ENCODE measurements at places on chromosomes 5 and 9.

GRCh38 chr9:5286262-5286661 is 18.3 kb downstream of the RLN2 start:
- no peak for DNase-seq

GRCh38 chr5:55140908-55141665 is 18.9 kb upstream of the GPX8 start:
- no peak for DNase-seq

- DNase-seq, result no peak
Measured at GRCh38 chr9:18184401-18184800, 289.6 kb upstream of the ADAMTSL1 start.

DNA sequence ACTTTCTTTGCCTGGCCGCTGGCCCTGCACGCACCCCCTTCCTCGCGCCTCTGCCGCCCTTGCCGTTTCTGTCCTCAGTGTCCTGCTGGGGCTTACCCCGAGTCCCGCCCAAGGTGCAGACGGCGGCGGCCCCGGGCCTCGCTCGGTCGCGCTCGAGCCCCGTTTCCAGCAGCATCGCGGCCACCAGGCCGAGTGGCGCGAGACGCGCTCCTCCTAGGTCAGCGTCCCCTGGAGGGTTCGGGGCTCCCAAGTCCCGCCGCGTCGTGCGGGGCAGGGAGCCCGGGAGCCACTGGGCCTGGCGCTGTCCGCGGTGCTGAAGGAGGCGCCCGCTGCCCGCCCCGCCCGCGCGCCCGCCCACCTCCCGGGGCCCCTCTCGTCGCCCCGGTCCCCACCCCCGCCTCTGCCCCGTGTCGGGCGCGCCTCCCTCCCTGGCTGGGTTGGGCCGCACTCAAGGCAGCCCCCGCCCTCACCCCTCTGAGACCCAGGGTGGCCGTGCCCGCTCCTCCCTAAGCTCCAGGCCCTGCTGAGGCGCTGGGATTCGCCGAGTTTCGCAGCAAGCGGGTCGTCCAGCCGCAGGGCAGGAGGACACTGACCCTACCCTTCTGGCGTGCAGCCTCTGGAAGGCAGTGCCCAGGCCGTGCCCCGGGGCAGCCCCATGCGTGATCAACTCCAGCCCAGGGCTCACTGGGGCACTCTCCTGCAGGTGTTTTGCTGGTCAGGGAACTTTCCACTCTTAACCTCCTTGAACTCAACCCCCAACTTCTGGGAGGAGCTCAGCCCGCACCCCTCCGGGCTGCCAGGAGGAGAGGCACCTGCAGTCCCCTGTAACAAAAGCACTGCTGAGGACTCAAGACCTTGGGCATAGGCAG is at the start of gene LHX3:
Gene LHX3 (minus strand): TSS at position 291 of the 869 bp plus-strand sequence. CDS start 116 bp downstream, at position 175.
- DNase-seq, result no peak

- DNase-seq, result no peak
Measured at GRCh38 chr5:14569948-14570691, 11.5 kb upstream of the OTULINL start.

GRCh38 chr5:124697501-124697900 is 48.9 kb downstream of the ZNF608 start:
- DNase-seq, result no peak

DNA sequence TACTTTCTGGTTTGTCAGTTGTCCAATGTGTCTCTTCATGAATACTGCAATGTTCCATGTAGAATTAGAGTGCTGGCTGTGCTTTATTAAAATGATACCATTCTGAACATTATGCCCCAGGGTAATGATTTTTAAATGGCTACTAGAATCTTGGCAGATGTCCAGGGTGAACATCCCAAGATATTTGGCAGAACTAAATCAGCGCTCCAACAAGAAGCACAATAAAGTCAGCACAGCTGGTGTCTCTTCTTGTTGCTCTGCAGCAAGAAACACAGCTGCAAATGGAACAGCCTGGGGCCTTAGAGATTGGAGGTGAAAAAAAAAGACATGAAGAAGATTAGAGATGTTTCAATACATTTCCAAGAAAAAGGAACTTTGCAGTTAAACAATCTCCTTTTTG is 248.3 kb downstream of the CDH18 start:
- peak; percentile 55 for DNase-seq

GRCh38 chr5:54523534-54523933 is 6.0 kb downstream of the SNX18 start:
- DNase-seq, result no peak

GRCh38 chr5:120600639-120601038 is 136.5 kb downstream of the PRR16 start:
- no peak for DNase-seq

DNA sequence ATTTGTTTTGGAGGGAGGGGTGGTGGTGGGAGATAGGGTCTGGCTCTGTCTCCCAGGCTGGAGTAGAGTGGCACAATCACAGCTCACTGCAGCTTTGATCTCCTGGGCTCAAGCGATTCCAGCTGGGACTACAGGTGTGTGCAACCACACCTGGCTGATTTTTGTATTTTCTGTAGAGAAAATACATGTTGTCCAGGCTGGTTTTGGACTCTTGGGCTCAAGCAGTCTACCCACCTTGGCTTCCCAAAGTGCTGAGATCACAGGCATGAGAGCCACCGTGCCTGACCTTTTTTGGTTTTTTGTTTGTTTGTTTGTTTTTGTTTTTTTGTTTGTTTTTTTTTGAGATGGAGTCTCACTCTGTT is 15.4 kb downstream of the STXBP1 start:
- DNase-seq, result no peak

DNA sequence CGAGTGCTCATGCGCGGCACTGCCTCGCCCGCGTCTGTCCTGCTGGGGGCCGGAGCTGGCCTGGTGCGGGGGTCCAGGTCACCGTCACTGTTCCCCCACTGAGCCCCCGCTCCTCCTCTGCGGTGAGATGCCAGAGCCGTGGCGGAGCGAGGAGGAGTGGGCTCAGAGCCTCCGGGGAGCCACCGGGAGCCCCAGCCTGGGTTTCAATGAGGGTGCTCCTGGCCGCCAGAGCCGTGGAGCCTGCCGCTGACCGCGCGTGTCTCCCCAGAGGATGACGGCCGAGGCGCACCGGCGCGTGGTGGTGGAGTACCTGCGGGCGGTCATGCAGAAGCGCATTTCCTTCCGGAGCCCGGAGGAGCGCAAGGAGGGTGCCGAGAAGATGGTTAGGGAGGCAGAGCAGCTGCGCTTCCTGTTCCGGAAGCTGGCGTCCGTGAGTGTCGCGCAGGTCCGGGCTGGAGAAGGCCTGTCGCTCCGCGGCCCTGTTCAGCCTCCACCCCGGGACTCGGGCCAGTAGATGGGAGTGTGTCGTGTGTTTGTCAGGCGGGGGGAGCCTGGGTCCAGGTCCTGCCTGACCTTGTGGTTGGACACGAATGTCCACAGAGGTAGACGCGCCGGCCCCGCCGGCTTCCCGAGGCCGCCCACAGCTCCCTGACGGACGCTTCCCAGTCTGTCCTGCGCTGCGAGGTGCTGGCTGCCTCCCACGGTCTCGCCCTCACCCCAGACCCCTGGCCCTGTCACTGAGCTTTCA is 22.0 kb downstream of the EXOC3 start:
- no peak for DNase-seq

GRCh38 chr5:174945853-174946252 is 221.5 kb downstream of the MSX2 start:
- DNase-seq, result no peak

GRCh38 chr5:98492258-98492657 is 281.2 kb upstream of the RGMB start:
- DNase-seq, result no peak

GRCh38 chr5:64462391-64462790 is 43.4 kb upstream of the RGS7BP start:
- DNase-seq, result no peak

- DNase-seq, result no peak
Measured at GRCh38 chr9:89153232-89154017, 25.2 kb downstream of the SHC3 start.

GRCh38 chr5:133119233-133119711 is 67.5 kb downstream of the HSPA4 start:
- DNase-seq, result no peak

GRCh38 chr5:129243039-129243438 is 148.5 kb downstream of the ISOC1 start:
- peak; percentile 47 for DNase-seq

- DNase-seq, result no peak
Measured at GRCh38 chr9:13364271-13365000, 84.9 kb upstream of the MPDZ start.
